WTC11 (cell line): ENCODE measurements at places on chromosomes 6 and 20. TPM values are rescaled to one million over a fixed set of nuclear protein-coding genes. Genes with fewer than 3 reads are reported as not detected.
A peak's percentile ranks its signal among the peaks of the same experiment; 100 is the strongest.

DNAH8 gene
- 0.02 TPM in 1 of 3 replicates, not detected in the others for total RNA-seq

FHL5 gene
- total RNA-seq, result not detected in 3 replicates

HLA-DPA1 gene
- 4.4 to 5.4 TPM (median 4.9 TPM) in 3 replicates for total RNA-seq

SASH1 gene
- 21.7 to 27.4 TPM (median 24.0 TPM) in 3 replicates for total RNA-seq

OR2H1 gene
- total RNA-seq, result not detected in 3 replicates

ZBTB12 gene
- 24.0 to 46.2 TPM (median 44.1 TPM) in 3 replicates for total RNA-seq

PLA2G7 gene
- total RNA-seq, result 2.3 to 2.4 TPM (median 2.3 TPM) in 3 replicates

SLA2 gene
- 0.11 to 0.23 TPM (median 0.17 TPM) in 3 replicates for total RNA-seq

TFAP2C gene
- total RNA-seq, result 18.4 to 23.7 TPM (median 19.8 TPM) in 3 replicates

EBF4 gene
- total RNA-seq, result 2.7 to 5.0 TPM (median 3.2 TPM) in 3 replicates

SNAI1 gene
- total RNA-seq, result 7.0 to 8.7 TPM (median 7.9 TPM) in 3 replicates

CNR1 gene
- total RNA-seq, result 0.23 to 0.48 TPM (median 0.25 TPM) in 3 replicates

ALDH8A1 gene
- 0.17 to 0.46 TPM (median 0.23 TPM) in 3 replicates for total RNA-seq

DNA sequence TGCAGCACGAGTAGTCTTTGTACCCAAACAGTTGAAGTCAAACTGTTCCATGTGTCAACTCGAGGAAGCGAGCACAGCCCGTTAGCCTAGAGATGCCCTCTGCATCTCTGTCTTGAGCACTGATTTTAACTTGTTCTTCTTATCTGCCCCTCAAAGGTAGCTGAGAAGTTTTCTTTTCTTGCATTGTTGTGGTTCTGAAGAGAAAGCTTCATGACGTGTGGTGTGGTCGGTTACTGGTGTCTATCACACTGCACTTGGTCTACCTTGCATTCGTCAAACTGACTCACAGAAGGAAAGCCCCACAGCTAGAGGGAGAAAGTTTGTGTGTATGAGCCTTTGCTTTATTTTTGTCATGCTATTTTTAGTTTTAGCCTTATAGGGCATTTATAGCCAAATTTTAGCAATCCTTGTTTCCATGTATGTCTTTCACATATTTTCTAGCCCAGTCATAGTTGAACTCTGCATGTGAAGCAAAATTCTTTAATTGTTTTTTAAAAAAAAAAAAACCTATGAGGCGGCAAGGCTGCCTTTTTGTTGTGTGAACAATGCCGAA lies 115.1 kb downstream of the JAG1 start:
- no peak for DNase-seq

GRCh38 chr20:58251979-58252591 lies 23.6 kb upstream of the ANKRD60 start:
- DNase-seq, result no peak

- DNase-seq, result no peak
These were observed 120.8 kb upstream of the CDYL start for GRCh38 chr6:4655196-4656025.

DNA sequence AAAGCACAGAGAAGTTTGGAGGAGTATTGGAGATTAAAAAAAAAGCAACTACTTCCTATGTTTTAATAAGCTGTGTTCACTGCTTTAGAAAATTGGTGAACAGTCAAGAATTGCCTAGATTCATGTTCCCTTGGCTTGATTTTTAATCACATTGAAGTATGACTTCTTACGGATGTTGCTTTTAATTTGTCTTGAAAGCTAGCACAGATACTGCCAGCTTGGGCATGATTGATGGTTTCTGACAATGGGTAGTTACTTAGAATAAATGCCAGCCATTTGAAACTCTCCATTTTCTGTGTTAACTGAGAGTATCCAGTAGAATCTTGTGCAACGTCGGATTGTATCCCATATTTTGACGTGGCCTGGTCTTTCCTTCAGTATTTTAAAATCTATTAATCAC lies 178.0 kb downstream of the DTNBP1 start:
- no peak for DNase-seq

- no peak for DNase-seq
These were observed 44.4 kb downstream of the ZMYND8 start for GRCh38 chr20:47311967-47312681.

DNA sequence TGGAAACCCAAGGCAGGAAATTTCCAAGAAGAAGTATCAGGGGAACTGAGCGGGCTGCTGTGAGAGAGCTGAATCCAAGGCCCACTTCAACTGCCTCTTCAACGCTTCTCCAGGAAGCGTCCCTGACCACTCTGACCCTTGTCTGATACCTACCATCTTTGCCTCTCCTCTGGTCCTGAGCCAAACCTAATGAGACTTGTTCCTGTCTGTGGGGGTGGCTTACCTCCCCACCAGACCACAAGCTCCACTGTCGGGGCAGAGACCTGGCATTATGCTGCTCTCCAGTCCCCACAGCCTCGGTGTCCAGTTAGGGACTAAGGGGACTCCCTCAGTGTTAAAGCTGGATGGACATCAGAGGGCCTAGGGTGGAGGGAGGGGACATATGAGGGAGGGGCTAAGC lies 49.7 kb downstream of the LRFN2 start:
- no peak for DNase-seq

- no peak for DNase-seq
These were observed 125.4 kb downstream of the GMPR start for GRCh38 chr6:16363749-16364148.

GRCh38 chr6:52551483-52552277 lies 25.2 kb downstream of the TRAM2 start:
- DNase-seq, result peak; percentile 43

- DNase-seq, result no peak
These were observed 37.7 kb upstream of the ADIG start for GRCh38 chr20:38543014-38543906.

DNA sequence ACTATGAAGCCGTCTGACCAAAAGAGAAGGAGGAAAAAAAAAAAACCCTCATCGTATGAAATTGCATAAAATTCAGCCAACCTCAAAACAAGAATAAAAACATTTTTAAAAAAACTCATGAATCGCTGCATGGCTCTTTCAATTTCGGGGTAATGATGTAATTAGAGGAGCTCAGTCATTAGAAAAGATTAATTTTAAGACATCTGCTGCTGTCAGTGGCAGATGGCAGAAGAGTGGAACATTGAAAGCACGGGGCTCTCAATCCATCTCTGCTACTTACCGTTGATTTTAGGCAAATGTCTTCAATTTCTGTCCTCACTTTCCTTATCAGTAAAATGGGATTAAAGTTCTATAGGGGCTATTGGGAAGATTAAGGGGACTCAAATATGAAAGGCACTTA lies 79.1 kb downstream of the EYA2 start:
- no peak for DNase-seq

DNA sequence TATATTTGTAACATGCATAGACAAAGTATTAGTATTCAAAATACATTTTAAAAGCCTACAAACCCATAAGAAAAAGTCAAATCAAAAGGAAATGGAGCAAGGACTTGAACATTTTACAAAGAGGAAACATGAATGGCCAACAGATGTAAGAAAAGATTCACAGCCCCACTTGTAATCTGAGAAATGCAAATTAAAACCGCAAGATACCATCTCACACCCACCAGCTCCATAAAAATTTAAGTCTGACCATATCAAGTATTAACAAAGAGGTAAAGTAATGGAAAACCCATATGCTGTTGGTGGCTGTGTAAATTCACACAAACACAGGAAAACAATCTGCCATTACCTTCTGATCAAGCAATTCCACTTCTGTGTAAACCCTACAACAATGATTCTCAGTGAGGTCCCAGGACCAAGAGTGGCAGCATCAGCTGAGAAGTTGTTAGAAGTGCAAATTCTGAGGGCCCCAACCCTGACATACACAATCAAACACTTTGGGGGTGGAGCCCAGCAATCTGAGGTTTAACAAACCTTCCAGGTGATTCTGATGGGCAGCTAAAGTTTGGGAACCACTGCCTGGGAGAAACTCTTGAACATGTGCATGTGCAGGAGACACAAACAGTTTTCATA lies 30.9 kb downstream of the BCL2L1 start:
- DNase-seq, result no peak

GRCh38 chr20:29742699-29743100 lies 1514.8 kb upstream of the DEFB115 start:
- no peak for DNase-seq

GRCh38 chr6:63371104-63371715 lies 51.4 kb upstream of the LGSN start:
- DNase-seq, result no peak

- DNase-seq, result no peak
These were observed 26.2 kb downstream of the PLN start for GRCh38 chr6:118574051-118574865.

DNA sequence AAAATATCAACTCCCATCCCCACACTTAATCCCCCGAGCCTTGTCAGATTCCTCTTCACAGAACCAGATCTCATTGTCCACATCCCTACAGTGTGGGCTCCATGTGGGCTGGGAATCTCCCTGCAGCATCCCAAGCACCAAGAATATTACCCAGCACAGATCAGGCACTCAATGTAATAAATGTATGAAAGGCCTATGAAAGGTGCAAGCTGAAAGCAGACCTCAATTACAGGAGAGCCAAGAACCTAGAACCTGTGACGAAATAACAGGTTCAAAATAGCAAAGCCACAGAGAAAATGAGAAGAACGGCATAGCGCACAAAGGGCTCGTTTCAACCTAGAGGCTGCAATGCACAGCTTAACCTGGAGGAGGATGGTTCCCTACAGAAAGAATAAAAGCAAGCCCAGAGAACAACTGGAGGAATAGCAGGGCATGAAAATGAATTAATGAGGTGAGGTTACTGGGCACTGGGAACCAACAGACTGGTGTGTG lies 3.1 kb downstream of the SLC23A2 start:
- DNase-seq, result no peak

DNA sequence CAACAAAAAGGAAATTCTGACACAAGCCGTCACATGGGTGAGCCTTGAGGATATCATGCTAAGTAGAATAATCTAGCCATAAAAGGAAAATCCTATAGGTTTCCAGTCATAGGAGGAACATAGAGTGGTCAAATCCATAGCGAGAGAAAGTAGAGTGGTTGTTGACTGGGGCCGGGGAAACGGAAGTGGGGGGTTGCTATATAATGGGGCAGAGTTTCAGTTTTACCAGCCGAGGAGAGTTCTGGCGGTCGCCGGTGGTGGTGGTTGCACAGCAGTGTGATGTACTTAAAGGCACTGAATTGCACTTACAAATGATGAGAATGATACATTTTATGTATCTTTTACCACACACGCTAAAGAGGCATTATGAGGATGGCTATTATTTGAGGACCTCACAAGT lies 4.9 kb downstream of the GPR31 start:
- DNase-seq, result no peak
